Calu3 (cell line): ENCODE measurements at places on chromosomes 12 and 14. TPM values are rescaled to one million over a fixed set of nuclear protein-coding genes. Genes with fewer than 3 reads are reported as not detected.

DNA sequence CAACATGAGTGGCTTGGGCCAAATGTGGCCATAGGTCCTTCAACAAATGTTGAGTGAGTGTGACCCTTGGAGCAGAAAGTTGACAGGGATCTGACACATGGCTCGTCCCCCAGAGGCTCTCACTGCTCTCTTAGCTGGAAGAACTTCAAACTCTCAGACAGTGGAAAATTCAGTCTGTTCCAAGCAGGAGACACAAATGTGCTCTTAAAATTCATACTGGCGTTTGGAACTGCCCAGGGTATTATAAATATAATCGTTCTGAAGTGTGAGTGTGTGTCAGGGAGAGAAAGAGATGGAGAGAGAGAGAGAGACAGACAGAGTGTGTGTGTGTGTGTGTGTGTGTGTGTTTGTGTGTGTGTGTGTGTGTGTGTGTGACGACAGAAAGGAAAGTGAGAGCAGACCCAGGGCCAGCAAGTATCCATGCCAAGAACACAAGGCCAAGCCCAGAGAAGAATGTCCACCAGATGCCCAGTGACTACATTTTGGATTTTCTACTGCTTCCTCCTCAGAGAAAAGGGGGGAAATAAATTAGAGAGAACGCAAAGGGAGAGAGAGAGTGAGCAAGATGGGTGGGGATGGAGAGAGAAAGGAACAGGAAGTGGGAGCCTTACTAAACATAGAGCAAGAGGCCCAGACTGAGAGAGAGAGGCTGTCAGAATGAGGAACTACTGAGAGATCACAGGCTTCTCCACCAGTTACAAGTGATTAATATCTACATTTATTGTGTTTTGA is 193.6 kb upstream of the NUDT4 start:
- H3K4me3 ChIP-seq, result no peak overlapping the region
- DNase-seq, result no peak
- no peaks in the 10 kb centered on the region for H3K4me1 ChIP-seq

DNA sequence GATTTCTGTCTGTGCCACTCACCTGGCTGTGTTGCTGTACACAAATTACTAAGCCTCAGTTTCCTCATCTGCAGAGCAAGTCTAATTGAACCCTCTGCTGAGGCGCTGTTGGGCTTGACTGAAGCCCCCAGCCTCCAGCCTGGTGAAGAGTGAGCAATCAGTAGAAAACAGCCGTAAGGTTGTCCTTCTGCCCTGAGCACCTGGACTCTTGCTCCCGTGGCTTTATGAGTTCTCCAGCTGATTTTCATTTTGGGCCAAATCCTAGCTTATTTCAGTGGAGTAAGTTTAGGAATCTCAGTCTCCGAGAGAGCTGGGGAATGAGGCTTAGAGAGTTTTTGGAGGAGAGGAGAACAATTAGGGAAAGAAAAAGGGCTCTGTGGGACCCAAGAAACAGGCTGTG is 133.9 kb upstream of the EVL start:
- H3K27ac ChIP-seq, result no peak overlapping the region
- DNase-seq, result no peak
- H3K27me3 ChIP-seq, result peaks cover 9% of the 10 kb centered on the region
- no peaks in the 10 kb centered on the region for H3K4me1 ChIP-seq
- no peak overlapping the region for H3K4me3 ChIP-seq

DNA sequence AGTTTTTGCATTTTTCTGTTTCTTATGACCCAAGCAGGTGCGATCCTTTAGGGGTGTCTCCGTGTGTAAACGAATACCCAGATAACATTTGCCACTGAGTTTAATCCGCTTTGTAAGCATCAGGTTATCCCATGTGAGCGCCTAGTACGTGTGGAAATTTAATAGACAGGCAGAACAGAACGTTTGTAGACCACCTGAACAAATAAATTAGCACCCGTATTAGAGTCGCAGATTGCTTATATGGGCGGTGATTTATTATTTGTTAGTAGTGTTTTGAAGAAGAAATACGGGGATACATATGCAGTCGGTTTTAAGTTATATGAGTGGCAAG is 325 bp downstream of the C12orf60 start:
- no peak for DNase-seq
- peaks cover 18% of the 10 kb centered on the region for H3K36me3 ChIP-seq
- H3K4me1 ChIP-seq, result peaks cover 17% of the 10 kb centered on the region
- H3K27me3 ChIP-seq, result no peaks in the 10 kb centered on the region
- H3K27ac ChIP-seq, result no peak overlapping the region

GRCh38 chr14:36091096-36091495 is 85.4 kb downstream of the PTCSC3 start:
- H3K4me3 ChIP-seq, result no peak overlapping the region
- peaks cover 23% of the 10 kb centered on the region for H3K4me1 ChIP-seq
- H3K36me3 ChIP-seq, result no peaks in the 10 kb centered on the region
- no peaks in the 10 kb centered on the region for H3K27me3 ChIP-seq
- peak; percentile 76 for DNase-seq

DNA sequence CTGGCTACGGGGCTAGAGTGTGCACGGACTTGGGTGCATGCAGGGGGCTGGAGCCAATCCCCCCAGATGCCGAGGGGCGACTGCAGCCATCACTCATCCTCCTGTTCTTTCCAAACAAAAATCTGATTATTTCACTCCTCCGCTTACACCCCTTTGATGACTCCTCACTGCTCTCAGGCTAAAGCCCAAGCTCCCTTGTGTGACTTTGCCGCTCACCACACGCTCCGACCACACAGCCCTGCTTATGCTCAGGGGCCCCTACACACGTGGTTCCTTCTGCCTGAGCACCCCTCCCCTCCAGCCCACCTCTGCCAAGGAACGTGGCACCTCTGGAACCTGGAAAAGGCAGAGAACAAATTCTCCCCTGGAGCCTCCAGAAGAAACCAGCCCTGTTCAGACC is 13.7 kb downstream of the CHFR start:
- no peaks in the 10 kb centered on the region for H3K4me1 ChIP-seq
- no peak for DNase-seq
- no peak overlapping the region for H3K27ac ChIP-seq
- H3K4me3 ChIP-seq, result no peak overlapping the region
- H3K36me3 ChIP-seq, result peaks cover 57% of the 10 kb centered on the region
- no peaks in the 10 kb centered on the region for H3K27me3 ChIP-seq

GRCh38 chr12:12686925-12687324 is 9.1 kb downstream of the GPR19 start:
- no peak for DNase-seq
- H3K4me1 ChIP-seq, result peaks cover 51% of the 10 kb centered on the region
- no peak overlapping the region for H3K27ac ChIP-seq
- H3K4me3 ChIP-seq, result no peak overlapping the region
- no peaks in the 10 kb centered on the region for H3K27me3 ChIP-seq
- H3K36me3 ChIP-seq, result peaks cover 5% of the 10 kb centered on the region

- DNase-seq, result no peak
- no peaks in the 10 kb centered on the region for H3K36me3 ChIP-seq
- no peak overlapping the region for H3K4me3 ChIP-seq
- peaks cover 14% of the 10 kb centered on the region for H3K27me3 ChIP-seq
Measured at GRCh38 chr12:51536159-51536558, 54.9 kb upstream of the SCN8A start.

DNA sequence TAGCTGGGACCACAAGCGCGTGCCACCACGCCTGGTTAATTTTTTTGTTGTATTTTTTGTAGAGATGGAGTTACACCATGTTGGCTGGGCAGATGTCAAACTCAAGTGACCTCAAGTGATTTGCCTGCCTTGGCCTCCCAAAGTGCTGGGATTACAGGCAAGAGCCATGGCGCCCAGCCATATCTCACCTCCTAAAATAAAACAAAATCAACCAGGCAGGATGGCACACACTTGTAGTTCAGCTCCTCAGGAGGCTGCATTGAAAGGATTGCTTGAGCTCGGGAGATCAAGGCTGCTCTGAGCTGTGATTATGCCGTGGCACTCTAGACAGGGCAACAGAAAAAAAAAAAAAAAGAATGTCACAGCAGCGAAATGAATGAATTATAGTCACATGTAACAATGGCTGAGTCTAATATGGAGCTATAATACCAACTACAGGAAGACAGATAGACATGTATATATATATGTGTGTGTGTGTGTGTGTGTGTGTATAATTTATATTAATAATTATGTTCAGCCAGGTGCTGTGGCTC is 19.3 kb upstream of the TMEM120B start:
- H3K27ac ChIP-seq, result no peak overlapping the region
- H3K4me1 ChIP-seq, result no peaks in the 10 kb centered on the region
- no peaks in the 10 kb centered on the region for H3K36me3 ChIP-seq
- no peaks in the 10 kb centered on the region for H3K27me3 ChIP-seq
- no peak for DNase-seq
- no peak overlapping the region for H3K4me3 ChIP-seq

- H3K27ac ChIP-seq, result no peak overlapping the region
- peaks cover 79% of the 10 kb centered on the region for H3K27me3 ChIP-seq
- no peaks in the 10 kb centered on the region for H3K4me1 ChIP-seq
- DNase-seq, result no peak
Measured at GRCh38 chr14:70133461-70133860, 55.3 kb downstream of the SLC8A3 start.

- no peak overlapping the region for H3K4me3 ChIP-seq
- H3K27ac ChIP-seq, result no peak overlapping the region
- no peaks in the 10 kb centered on the region for H3K4me1 ChIP-seq
- H3K36me3 ChIP-seq, result peaks cover 17% of the 10 kb centered on the region
Measured at GRCh38 chr14:63603749-63604277, 37.9 kb downstream of the WDR89 start.

Gene GAS2L3
- 116 and 132 TPM in 2 replicates for total RNA-seq

Gene PZP
- total RNA-seq, result not detected in 2 replicates

Gene PLCZ1
- not detected in 2 replicates for total RNA-seq
